ENCODE measurements at places on chromosomes 4 and X.

GRCh38 chr4:45215976-45216542 lies 489.7 kb upstream of the GNPDA2 start:
- DNase-seq = no peak

DNA sequence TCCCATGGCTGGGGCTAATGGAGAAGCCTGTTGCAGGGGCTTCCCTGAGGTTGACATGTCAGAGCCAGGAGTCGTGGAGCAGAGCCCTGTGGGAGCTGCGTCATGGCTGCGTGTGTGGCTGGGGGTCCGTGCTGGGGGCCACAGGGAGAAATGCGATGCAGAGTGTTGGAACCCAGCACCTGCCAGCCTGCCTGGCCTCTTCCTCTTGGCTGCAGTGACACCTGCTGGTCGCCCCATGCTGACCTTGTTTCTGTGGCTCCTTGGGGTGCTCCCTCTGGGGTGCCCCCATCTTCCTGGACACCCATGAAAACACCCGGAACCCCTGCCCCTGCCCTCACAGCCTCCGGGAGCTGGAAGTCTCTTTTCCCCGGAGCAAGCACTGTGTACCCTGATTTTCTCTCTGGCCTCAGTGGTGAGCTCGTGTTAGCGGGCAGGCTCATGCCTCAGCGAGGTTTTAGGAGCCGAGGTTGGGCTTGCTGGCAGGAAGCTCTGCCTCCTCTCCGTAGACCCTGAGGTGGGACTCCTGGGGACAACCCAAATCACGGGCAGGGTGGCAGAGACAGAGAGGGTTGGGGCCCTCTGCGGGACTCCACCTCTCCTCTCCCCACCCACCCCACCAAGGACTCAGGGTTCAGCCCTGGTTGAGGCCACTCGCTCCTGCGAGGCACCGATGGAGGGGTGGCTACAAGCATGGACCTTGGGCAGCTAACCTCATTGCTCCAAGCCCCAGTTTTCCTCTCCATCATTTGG lies 103.7 kb downstream of the SORCS2 start:
- no peak for DNase-seq

DNA sequence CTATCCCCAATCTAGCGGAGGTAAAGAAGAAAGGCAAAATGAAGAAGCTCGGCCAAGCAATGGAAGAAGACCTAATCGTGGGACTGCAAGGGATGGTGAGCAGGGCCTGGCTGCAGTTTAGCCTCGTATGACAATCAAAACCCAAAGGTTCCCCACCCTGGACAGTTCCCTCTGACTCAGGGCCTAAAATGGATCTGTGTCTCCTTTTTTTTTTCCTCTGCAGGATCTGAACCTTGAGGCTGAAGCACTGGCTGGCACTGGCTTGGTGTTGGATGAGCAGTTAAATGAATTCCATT lies 986 bp downstream of the HDAC6 start:
- DNase-seq = no peak

DNA sequence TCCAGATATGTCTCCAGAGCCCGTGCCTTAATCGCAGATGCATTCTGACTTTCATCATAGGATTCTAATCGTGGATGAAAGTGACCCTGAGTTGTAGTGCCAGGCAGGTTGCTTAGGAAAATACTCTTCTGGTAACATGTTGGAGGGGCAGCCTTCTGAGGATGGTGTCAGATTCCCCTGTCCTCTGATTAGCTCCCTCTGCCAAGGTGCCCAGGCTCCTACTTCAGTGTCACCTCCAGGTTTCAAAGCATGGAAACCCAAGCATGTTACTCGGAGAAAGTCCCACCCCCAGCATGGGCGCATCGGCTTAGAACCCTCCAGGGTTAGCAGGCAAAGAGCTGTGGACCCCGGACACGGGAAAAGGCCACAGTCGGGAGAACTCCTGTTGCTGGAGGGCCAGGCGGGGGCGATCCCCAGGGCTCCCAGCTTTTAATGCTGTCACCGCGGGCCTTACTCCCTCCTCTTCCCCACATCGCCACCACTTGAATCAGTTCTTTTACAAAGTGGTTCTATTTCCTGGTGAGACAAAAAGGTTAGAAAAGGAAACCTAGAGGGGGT lies 44.5 kb downstream of the TRIM2 start:
- no peak for DNase-seq

- no peak for DNase-seq
Observed at GRCh38 chr4:120526033-120526432, 396.5 kb downstream of the PRDM5 start.

- DNase-seq = no peak
Observed at GRCh38 chrX:24080704-24081103, 25.9 kb downstream of the EIF2S3 start.

GRCh38 chr4:86506591-86506990 lies 87.5 kb upstream of the PTPN13 start:
- DNase-seq = no peak

DNA sequence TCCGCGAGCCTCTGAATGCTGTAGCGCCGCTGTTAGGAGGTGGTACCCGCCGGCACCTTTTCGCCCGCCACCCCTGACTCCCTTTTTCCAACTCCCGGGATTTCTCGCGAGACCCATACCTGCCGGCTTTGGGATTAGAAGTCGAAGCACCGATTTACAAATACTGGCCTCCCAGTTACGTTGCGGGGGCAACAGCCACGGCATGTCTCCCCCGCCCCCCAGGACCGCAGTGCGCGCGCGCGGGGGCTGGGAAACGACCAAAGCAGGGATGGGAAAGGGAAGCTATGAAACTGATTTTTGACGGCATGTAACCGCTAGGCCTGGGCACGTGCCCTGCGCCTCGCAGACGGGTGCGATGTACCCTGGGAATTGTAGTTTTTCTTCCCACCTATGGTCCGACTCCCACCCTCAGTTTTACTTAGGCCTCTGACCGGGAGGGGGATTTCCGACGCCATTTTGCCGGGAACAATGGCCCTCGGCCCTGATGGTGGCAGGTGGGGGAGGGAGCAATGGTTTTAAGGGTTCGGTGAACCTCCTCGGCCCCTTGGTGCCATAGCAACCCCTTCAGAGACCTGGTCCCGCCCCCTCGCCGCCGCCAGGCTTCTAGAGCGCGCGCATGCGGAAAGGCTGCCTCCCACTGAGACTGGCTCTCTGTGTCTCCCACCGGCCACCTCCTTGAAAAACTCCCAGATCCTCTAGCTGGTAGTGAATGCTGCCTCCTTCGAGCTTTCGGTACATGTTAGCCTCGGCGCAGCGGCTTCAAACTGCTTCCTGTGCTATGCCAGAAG lies 772 bp upstream of the WNK3 start:
- no peak for DNase-seq

GRCh38 chr4:2469192-2469984 lies 482 bp downstream of the RNF4 start:
- peak; percentile 66 for DNase-seq

DNA sequence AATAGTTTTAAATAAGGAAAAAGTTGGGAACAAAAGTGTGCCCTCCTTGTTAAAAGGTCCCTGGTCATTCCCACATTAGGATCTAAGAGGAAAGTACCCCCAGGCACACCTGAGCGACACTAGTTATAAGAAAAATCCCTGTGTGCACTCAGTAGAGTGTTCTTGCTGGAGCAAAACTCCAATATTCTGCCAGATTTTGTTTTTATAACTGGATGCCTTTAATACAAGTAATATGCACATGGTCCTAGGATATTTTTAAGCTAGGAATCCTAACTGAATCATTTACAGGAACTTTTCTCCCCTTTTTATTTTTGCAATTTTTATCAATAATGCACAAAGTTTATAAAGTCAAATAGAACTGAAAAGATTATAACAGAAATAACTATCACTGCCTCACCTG lies 68.6 kb downstream of the BEND4 start:
- no peak for DNase-seq

- no peak for DNase-seq
Observed at GRCh38 chr4:26751838-26752237, 108.8 kb upstream of the STIM2 start.

GRCh38 chr4:30537456-30537855 lies 182.7 kb upstream of the PCDH7 start:
- DNase-seq = no peak

DNA sequence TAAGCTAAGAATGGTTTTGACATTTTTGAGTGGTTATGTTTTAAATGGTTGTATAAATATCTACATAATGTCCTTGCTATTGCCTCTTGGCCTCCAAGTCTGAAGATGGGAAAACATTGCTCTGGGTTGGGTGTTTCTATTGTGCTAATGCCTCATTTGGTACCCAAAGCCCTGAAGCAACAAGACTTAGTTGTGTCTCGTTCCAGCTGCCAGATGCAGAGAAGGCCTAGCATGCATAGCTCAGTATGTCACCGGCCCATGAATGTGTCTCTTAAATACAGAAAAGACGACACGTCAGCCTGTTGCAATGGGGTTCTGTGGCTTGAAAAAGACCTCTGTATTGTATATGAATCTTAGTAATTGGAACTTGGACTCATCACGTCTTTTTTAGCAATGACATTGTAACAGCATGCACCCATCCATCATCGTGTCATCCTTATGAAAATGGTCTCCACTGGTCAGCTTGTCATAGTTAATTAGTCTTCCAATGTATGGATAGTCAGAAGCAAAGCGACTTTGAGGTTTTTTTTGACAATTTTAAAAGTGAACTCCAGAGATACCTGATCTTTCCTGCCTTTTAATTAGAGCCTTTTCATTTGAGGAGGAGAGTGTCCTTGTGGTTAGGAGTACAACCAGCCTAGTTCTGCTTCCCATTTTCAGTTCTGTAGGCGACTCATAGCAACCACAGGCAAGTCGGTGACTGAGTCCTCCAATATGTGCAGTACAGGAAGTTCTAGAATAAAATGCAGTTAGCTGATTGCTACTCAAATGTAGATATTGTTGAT lies 126.4 kb upstream of the GATB start:
- DNase-seq = no peak

GRCh38 chr4:169724260-169724659 lies 33.5 kb downstream of the HPF1 start:
- no peak for DNase-seq

GRCh38 chr4:177696438-177696966 lies 254.3 kb upstream of the AGA start:
- no peak for DNase-seq

GRCh38 chrX:1389181-1389992 lies 2.5 kb downstream of the SLC25A6 start:
- no peak for DNase-seq

DNA sequence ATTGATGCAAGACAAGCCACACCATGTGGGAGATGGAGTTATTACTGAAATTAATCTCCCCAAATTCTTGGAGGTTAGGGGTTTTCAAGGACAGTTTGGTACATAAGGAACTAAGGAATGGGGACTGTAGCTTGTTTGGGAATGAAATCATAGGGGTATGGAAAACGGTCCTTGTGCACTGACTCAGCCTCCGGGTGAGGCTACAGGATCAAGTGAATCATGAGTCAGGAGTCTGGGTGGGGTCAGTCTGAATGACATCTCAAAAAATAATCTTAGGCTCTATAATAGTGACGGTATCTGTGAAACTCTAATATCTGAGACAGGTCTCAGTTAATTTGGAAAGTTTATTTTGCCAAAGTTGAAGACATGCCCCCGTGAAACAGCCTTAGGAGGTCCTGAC lies 128.5 kb upstream of the CYSLTR1 start:
- no peak for DNase-seq

GRCh38 chr4:76881375-76881774 lies 16.6 kb downstream of the SOWAHB start:
- DNase-seq = no peak

DNA sequence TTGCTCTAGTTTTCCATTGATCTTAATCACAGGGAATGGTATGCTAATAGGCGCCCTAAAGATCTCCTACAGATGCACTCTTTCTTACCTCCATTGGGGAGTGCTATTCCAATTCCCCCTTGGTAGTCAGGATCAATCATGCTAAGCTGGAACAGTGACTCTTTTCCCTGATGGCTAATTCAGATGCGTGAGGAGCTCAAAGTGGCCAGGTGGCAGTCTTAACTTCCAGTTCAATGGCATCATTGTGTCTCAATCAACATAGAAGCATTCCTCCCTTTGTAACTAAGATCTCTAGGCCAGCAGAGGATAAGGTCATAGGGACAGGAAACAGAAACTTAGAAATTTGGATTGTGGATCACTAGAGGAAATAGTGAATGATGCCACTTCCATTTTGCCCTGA lies 216.8 kb downstream of the GRID2 start:
- no peak for DNase-seq

- no peak for DNase-seq
Observed at GRCh38 chrX:63680423-63680822, 104.6 kb downstream of the ARHGEF9 start.

GRCh38 chr4:164239976-164240375 lies 514.0 kb upstream of the SMIM31 start:
- no peak for DNase-seq

DNA sequence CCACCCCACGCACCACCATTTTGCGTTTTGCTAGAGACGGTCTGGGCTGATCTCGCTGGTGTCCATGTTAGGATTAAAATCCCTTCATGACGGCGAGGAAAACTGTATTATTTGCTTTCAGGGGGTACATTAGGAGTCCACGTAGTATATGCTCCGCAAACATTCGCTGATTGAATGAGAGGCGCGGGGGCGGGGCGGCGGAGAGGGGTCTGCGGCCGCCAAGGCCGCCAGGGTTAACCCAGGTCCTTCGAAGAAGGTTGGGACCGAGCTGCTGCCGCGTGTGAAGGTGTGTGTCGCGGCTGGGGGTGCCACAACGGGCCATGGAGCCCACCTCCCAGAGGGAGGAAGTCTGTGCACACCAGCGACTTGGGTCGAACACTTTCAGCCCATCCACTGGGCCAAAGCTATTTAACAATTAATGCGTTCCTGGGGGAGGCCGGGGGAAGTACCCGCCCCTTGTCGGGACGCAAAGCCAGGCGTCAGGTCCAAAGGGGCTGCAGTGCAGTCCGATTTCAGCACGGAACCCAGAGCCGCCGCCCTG lies 6.4 kb upstream of the PITX2 start:
- DNase-seq = no peak

GRCh38 chr4:79922011-79922410 lies 151.0 kb downstream of the ANTXR2 start:
- DNase-seq = no peak

DNA sequence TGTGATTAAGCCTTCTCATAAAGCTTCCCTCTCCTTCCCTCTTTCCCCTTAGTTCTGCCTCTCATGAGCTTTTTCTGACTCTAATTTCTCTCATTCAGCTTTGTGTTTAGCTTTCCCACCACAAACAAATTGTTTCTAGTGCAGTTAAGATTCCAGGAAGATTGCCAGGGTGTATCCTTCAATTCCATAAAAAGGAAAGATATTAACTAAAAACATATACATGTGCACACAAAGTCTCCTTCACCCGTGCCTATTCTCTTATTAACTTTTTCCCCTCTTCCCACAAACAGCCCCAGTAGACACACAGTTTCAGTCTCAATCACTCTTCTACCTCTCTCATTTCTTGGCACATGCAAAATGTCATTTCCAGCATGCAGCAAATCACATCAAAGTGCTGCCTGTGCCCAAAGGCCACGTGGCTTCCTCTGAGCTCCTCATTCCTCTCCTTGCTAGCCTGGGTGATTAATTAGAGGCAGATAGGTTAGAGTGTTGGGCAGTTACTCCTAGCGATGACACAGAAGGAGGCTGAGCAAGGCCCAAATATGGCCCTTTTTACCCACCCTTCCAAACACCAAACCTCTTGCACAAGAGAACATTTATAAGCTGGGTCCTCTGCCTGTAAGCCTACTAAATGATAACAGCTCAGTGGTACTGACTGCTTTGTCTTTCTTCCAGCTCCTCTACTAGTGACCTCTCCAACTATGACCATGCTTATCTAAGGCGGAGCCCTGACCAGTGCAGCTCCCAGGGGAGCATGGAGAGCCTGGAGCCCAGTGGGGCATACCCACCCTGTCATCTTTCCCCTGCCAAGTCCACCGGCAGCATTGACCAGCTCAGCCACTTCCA lies 159.6 kb downstream of the SOWAHB start:
- DNase-seq = no peak

GRCh38 chr4:8310306-8310705 lies 40.8 kb downstream of the HTRA3 start:
- no peak for DNase-seq
